ENCODE measurements at places on chromosomes 5 and 9.

- DNase-seq = peak; percentile 36
Observed at GRCh38 chr9:68546596-68547390, 6.1 kb upstream of the TMEM252 start.

DNA sequence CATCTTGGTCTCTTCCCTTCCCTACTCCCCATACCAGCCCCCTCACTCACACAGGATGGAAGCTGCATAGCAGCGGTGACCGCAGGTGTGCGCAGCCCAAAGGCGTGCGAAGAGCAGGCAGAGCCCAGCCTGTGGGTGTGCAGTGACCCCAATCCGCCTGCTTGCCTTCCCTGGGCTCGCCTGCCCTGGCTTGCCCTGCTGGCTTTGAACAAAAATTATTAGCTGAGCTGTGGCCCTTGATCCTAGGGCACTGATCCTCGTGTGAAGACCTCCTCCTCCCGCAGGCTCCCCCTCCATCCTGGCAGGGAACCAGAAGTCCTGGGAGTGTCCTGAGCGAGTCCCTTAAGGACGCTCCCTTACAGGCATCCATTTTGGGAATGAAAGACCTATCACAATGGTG, 31.9 kb downstream of the MORN5 start:
- DNase-seq = no peak

GRCh38 chr9:5949103-5949699, 58.5 kb downstream of the MLANA start:
- no peak for DNase-seq

DNA sequence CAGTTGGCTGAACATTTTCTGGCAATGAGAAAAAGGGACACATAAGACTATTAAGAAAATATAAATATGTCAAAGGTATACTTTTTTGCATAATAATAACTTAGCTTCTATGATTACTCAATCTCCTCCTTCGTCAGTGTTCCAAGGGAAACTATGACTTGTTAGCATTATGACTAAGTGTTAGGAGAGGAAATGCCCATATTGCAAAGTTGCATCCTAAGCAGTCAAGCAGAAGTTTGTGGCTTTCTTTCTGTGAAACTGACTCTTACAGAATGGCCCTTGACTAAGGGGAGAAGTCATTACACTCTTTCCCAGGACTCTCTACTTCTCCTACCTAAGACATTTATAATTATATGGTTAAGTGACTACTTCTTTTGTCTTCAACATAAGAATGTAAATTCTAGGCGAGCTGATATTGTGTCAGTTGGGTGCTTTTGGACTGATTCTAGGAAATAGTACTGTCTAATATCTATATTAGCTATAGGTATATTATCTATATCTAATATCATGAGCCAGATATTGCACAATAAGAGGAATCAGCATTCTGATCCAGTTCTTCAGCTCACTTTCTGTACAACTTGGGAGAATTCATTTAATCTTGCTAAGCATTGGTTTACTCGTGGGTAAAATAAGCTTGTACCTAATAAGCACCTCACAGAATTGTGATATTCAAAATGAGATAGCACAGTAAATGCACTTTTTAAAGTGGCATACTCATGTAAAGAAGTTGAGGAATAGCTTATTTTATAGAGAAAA, 16.4 kb upstream of the SPINK6 start:
- DNase-seq = peak; percentile 21

DNA sequence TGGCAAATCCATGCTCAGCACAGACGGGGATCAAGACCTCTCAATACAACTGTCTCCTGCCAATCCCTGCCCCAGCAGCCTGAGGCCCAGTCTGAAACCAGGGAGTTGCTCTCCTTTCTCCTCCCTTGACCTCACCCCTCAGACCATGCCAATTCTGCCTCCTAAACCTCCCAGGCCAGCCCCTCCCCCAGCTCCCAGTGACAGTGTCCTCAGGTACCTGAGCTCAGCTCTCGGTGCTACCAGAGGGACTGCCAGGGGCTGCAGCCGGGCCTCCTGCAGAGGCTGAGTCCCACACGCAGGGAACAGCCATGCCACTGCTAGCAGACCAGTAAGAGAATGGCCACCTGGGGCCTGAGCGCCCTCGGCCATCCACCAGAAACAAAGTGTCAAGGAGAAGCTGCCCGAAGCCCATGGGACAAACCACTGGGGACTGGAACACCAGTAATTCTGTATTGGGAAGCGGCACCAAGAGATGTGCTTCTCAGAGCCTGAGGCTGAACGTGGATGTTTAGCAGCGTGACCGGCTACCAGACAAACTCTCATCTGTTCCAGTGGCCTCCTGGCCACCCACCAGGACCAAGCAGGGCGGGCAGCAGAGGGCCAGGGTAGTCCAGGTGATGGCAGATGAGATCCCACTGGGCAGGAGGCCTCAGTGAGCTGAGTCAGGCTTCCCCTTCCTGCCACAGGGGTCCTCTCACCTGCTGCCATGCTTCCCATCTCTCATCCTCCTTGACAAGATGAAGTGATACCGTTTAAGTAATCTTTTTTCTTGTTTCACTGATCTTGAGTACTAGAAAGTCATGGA, 557 bp upstream of the IL3 start:
- DNase-seq = no peak

DNA sequence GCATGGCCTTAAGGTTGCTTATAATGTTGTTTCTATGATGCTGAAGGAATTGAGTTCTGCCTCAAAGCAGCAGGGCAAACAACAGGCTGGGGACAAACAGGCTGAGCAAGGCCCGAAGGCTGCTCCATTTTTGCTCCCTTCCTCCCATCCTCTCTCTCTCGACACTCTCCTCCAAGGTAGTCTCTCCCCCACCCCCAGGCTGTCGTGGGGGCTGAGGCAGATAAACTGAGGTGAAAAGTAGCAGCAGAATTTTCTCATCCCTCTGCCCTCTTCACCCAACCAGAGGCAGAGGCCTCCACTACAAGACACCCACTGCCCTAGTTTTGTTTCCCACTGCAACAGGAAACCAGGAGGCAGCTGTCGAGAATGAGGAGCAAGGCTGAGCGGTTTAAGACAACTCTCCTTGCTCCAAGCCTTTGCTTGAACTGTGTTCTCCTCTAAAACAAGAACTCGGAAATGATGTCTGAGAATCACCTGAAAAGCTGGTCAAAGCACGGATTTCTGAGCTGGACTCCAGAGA, 13.5 kb upstream of the GNA14 start:
- no peak for DNase-seq

DNA sequence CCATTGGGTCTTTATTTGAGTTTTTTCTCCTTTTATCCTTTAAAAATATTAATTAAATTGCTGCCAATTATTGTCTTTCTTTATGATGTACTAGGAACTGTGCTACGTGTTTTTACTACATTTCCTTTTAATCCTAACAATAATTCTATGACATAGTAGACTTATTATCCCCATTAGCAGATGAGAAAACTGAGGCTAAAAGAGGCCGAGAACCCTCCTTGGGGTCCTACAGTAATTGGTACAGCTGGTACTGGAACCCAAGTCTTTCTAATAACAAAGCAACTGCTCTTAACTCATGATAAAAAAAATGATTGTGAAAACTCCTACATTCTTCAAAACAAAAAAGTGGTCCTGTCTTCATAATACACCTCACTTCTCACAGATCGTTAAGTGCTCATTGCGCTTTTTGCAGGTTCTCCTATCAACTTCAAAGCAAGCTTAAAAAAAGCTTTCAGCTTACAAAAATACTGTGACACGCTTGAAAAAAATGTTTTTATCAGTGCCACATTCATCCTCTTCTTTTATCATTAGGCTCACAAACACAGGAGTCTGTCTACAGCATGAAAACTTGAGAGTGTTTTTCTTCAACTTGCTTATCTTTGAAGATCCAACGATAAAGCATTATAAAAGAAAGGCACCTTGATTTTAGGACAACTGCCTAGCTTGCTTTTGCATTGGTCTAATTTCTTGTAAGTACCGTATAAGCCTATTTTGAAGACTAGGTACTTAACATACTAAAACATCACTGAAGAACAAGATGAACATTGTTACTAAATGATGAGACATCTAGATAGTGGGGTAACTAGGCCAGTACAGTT, 32.4 kb downstream of the FYB1 start:
- DNase-seq = no peak

DNA sequence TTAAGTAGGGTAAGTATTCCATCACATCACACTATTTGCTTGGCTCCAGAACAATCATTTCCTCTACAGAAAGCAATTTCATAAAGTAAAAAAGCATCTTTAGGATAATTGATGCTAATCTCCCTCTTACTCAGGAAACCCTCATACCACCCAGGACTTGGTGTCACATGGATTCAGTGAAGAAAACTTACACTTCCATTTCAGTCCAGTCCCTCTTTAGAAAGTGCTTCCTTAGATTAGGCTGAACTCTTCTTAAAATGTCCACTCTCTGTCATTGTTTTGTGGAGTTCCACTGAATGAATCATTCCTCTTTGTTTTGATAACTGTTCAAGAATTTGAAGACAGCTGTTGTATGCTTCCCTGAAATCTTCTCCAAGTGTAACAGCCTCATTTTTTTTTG, 144.0 kb upstream of the ZNF462 start:
- DNase-seq = no peak

GRCh38 chr5:153959134-153959957, 79.4 kb downstream of the FAM114A2 start:
- DNase-seq = no peak

DNA sequence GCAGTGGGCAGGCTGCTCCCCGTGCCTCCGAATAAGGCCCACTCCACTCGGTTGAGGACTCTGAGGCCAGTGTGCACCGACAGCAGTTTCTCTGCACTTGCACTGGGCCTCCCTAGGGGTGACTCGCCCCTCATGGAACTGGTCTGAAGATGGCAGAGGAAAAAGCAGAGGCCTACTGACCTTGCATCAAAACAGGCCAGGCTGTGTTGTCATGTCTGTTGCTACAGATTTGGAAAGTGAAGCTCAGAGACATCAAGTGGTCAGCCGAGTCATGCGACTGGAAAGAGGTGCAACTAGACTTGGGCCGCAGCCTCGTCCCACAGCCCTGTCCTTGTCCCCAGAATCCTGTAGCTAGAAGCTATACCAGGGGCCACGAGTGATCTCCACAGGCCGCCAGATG, 78.3 kb downstream of the DCP2 start:
- no peak for DNase-seq

Measured in Kasumi-1 (cell line).